ENCODE measurements at places on chromosomes 2 and 18.

- DNase-seq, result no peak
These were observed 71.6 kb downstream of the SDC1 start for GRCh38 chr2:20153131-20153851.

DNA sequence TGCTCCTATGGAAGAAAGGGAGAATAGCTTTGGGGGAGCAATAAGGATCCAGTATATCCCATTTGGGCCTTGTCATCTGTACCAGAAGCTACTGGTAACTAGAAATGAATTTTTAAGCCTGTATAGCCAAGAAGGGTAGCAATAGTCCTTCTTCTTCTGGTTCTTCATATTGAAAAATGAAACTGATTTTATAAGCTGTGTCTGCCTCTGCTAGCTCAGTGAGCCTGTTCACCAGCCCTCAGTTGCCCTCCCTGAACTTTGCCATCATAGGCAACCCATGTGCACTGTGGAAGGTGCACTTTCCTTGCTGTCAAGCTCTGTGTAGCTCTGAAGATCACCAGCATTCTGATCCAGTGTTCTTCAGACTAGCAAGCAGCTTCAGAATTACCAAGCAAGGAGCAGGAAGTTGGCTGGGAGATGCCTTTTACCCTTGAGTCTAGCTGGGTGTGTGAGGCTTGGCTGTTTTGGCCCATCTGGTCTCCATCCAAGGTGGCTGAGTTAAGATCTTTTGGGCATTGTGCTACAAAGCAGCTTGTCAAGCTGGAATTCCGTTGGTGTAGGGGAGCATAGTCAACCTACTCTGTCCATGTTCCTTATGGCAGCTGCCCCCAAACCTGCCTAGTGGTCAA is 55.8 kb upstream of the MGAT5 start:
- no peak for DNase-seq

GRCh38 chr18:26502823-26503222 is 45.5 kb downstream of the KCTD1 start:
- DNase-seq, result no peak

DNA sequence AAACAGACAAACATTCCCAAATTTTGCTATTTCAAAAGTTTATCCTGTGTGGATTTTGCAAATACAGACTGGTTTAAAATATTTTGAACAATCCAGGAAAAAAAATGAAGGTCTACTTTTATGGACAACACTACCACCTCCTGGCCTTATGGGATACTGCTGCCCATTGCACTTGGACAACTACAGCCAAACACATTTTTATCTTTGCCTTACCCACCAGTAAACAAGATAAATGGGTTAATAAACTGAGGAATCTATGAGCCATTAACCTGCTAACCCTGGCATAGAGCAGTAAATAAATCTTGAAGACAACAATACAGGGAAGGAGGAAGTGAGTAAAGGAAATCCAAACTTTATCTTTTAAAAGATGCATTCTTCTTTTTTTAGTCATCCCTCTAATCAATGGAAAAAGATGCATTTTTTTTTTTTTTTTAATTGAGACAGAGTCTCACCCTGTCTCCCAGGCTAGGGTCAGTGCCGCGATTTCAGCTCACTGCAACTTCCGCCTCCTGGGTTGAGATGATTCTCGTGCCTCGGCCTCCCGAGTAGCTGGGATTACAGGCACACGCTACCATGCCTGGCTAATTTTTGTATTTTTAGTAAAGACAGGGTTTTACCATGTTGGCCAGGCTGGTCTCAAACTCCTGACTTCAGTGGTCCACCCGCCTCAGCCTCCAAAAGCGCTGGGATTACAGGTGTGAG is 2.1 kb upstream of the SPIRE1 start:
- peak; percentile 66 for DNase-seq

GRCh38 chr2:119544939-119545475 is 758 bp downstream of the CFAP221 start:
- DNase-seq, result peak; percentile 77

DNA sequence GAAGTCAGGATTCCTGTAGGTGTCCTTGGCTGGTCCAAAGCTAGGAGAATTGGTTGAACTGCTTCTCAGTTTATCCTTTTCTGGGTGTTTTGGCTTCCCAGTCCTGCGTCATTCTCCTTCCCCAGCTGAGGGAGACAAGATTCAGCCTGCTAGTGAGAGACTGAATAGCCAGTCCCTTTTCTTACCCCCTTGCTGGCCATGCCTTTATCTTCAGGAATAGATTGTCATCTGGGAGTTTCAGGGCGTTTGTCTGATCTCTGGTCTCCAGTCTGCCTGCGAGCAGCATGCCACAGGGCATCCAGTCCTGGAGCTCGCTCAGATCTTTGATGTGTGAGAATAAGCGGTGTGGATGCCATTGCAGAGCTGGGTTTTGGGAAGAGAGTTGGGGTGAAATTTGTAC is 5.8 kb downstream of the MYO1B start:
- DNase-seq, result no peak

DNA sequence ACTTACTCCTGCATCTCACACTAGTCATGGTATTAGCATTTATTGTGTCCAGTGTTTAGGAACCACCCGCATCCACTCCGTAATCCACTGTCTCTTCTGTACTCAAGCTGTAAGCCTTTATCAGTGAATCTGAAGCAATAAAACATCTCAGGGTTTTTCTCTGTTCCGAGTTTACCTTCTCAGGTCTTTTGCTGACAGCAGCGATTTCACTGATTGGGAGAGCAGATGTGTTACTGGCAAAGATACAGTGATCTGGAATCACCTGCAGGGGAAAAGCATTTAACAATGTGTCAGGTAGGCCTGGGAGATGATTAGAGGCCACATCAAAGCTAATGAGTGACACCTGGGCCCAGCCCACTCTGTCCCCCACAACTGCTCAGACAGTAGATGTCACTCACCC is 24.6 kb downstream of the GAREM2 start:
- DNase-seq, result no peak

- peak; percentile 31 for DNase-seq
These were observed 263.5 kb downstream of the ZNF407 start for GRCh38 chr18:74861154-74861553.

GRCh38 chr2:12261986-12262680 is 454.6 kb upstream of the TRIB2 start:
- DNase-seq, result peak; percentile 46

DNA sequence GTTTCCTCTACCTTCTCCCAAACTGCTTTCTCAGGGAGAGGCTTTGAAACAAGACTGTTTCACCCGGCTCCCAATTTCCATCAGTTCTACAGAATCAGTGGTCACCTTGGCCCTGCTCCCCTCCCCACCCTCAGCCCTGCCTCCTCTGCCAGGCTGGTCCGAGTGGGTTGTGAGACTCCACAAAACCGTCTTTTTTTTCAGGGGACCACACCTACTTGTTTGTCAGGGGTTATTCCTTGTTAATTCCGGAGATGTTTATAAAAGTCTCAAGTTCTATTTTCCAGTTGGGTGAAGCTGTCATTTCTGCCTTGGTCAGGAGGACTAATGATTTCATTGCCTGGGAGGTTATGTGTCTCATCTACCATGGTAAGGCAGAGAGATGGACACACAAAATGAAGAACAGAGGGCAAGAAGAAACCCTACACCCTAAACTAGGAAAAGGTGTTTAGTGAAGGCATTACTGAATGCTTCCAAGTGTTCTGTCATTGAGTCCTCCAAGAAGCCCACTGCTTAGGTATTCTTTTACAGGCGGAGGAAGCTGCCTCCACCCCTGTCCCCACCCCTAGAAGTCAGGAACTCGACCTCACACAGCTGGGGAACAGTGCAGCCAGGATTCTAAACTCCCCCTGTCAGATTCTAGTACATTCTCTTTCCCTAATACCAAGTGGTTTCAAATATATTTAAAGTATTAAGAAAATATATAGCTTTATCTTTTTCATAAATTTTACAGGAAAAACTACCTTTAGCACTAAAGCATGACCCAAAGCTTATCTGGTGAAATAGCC is 46.3 kb downstream of the COPS8 start:
- no peak for DNase-seq

DNA sequence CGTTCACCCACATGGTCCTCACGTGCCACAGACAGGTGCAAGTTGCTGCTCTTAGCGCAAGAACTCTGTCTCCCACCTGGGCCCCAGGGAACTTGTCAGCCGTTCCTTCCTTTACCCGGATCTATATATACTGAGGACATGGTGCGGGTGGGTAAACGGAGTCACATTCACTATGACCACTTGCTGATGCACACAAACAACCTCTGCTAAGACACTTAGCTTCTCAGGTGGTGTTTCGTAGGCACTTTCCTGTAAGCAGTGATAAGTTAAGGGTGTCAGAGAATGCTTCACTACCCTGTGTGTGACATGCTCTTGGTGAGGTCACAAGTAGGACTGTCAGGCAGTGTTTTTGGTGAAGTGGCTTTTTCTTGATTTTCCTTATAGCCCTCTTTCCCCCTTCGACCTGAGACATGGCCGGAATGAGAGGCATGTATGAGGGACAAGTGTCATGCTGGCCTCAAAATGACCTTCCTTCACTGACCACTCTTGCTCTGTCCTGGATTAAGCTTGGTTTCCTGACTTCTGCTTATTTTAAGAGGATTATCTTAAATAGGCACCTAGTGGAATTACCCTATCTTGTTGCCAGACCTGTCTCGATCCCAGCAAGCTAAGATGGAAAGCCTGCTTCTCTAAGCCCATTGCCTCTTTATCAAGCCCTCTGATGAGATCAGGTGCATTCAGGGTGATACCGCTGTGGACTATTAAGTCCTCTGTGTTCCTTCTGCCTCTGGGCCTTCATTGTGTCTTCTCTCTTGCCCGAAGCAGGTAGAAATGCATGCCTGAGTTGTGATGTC is 97.1 kb upstream of the CELF4 start:
- DNase-seq, result no peak

- no peak for DNase-seq
These were observed 157.5 kb upstream of the TACR1 start for GRCh38 chr2:75356865-75357264.

GRCh38 chr18:58135701-58136331 is 91.8 kb downstream of the NEDD4L start:
- peak; percentile 58 for DNase-seq

GRCh38 chr2:203730076-203730729 is 23.8 kb downstream of the CD28 start:
- no peak for DNase-seq

DNA sequence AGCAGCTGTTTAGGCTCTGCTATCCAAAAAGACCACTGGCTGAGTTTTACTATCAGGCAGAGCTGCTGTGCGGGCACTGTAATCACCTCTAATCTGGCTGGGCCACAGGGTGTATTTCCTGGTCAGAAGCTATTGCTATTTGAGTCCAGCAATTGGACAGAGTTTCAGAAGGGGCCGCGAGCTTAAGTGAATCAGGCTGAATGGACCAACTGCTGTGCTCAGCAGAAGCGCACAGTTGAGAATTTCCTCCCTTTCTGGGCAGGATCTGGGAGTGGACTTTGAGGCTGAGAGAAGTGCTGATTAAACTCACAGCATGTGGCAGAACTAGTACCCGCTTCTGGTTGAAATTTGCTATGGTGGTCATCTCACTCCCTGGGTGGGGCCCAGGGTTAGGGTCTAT is 251.8 kb downstream of the INSIG2 start:
- no peak for DNase-seq

DNA sequence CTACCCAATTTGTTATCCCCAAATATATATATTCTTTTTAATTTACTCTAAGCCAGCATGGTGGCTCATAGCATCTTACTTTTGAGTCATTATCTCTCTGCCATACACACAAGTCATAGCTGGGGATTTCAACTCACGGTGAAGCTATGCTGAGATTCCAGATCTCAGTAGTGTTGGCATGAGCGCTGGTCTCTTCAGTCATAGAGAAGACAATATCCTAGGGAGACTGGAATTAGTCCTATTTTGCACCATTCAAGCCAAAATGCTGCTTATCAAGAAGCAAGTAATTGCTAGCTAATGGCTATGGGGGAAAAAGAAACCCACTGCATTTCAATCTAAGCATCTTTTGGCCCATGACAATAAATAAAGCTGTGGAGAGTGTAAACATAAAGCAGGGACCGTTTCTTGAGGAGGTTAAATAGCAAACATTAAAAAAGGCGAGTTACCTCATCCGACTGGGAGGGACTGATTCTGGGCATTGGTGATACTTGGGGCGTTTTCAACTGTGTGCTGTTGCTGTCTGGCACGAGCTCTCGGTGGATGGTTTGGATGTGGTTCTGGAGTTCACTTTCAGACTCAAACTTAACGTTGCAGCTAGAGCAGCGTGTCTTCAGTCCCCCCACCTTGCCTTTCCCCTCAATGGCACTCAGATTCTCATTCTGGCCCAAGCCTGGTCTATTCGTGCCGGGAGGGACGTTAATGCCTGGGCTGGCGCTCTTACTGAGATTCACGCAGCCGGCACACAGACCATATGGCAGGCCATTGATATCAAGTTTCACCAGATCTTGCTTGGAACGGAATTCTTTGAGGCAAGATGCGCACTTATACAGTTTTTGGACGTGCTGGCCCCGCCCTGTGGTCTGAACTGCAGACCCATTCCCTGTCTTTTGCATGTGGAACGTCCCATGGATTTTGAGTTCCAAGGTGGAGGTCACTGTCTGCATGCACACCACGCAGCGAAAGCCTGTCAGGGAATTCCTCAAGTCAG is 127.8 kb downstream of the ZNF521 start:
- DNase-seq, result no peak

DNA sequence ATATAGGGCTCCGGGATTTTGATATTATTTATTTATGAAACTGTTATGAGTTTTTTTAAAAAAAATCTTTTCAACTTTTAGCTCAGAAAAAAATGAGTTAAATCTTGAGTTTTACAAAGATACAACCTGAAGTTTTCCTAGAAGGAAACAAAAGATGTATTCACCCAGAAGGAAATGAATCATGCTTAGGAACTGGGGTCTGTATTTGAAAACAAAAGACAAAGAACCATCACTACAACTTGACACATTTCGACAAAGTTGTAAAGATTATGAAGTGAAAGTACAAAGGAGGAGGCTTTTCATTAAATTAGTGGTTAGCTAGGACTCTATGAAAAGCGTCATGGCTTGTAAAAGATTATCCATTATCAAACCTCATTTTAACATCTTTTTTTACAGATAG is 143.3 kb downstream of the PDE1A start:
- no peak for DNase-seq

GRCh38 chr2:237746302-237747080 is 52.1 kb upstream of the RBM44 start:
- DNase-seq, result no peak

DNA sequence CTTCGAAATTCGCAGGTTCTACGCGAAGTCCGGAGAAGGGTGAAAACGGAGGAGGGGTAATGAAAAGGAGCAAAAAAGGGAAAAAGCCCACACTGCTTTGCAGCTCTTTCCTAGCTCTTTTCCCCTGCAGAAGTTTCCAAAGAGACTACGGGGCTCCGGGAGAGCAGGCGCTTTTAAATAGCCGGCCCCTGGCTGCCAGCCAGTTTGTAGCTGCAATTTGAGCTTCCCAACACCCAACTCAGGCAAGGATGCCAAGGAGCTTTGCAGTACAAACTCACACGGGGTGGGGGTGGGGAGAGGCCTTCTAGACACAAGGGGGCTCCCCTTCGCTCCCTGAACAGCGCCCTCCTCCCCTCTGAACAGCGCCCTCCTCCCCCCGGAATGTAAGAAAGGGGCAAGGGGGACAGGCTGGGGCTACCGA is at the start of gene IGFBP5:
Gene IGFBP5 (minus strand): TSS at position 149 of the 421 bp plus-strand sequence. CDS start 774 bp downstream, outside the sequence.
- DNase-seq, result peak; percentile 96

GRCh38 chr2:157785866-157786662 is 90.1 kb downstream of the ACVR1 start:
- peak; percentile 47 for DNase-seq

DNA sequence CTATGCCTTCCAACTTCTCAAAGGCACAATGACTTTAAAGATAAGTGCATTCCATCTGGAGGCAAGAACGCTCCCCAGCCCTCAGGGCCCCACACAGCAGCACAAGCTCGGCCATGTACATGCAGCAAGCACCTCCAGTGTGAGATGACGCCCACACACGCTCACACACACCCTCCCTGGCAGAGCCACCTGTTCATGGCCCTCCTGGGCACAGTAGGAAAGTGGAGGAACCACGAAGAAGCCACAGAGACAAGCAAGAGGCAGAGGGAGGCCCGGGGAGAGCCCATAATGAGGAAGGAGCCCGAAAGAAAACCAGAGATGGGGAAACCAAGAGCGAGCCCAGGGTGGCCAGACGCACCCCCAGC is 21.7 kb downstream of the BIN1 start:
- no peak for DNase-seq

Measured in fibroblast of skin of right quadriceps (primary cell).